ENCODE measurements at places on chromosomes 13 and 19.

DNA sequence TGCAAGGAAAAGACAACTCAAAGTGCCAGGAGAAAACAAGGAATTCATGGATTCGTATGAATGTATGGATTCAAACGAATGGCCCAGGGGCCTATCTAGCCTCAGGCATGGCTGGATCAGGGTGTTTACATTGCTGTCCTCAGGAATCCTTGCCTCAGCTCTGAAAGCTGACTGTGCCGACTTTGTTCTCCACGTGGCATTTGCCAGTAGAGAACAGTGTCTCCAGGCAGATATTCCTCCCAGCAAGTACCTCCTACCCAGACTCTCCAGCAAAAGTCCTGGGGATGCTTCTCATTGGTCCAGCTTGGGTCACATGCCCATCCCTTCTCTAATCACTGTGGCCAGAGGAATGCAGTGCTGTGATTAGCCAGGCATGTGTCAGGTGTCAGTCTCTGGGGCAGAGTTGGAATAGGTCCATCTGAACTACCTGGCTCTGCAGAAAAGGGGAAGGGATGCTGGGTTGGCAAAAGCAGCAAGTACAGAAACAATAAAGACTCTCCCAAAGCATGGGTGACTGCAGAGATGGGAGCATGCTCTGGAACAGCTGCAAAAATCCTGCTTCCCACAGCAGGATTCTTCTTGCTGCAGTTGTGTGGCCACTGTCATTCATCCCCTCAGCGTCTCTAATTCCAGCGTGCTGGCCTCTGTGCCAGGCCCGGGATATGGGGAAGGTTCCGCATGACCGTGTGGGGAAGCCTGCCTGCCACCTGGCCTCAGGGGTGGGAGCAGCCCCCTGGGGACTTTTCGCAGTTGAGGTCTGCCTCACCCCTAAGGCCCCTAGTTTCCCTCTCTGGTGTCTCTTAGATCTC is 30.0 kb downstream of the CCNE1 start:
- no peak for DNase-seq

DNA sequence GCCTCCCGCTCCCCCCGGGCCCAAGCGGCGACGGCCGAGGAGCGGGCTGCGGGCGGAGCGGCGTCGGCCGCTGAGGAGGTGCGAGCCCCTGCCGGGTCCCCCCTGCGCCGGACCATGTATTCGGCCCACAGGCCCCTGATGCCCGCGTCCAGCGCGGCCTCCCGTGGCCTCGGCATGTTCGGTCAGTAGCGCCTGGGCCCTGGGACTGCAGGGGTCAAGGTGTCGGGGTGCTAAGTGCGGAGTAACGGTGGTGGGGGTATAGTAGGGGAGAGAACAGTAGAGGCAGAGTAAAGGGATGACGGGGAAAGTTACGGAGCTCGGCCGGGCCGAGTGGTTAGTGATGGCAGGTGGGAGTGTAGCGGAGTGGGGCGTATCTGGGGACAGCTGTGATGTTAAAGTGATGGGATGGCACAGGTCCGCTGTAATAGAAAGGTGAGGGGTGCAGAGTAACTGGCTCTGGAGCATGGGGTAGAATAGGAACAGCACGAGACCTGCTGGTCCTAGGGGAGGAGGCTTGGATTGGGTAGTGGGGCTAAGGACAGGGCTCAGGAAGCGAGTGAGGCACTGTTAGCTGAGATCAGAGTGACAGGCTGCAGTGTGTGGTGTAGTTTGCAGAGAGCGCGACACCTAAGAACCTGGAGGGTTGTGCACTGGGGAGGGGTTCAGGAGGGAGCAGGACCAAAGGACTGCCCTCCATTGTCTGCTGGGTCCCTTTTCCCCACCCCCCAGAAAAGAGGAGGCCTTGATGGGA is 15.7 kb downstream of the CIC start:
- DNase-seq = peak; percentile 39

DNA sequence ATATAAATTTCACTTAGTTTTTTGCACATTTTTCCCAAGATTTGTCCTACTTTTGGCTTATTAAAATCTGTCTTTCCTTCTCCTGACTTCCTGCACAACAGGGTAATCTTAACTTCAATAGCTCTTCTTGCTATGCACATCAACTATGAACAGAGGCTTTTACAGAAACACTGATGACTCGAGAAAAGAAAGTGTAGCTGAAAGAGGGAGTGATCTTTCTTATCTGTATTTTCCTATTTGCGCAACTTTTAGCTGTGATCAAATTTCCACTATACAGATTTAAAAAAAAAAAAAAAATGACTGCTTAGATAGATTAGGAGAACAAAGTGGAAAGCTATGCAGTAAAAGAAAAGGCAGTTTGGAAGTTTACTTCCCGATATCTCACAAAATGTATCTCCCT is 406.9 kb downstream of the LIG4 start:
- no peak for DNase-seq

DNA sequence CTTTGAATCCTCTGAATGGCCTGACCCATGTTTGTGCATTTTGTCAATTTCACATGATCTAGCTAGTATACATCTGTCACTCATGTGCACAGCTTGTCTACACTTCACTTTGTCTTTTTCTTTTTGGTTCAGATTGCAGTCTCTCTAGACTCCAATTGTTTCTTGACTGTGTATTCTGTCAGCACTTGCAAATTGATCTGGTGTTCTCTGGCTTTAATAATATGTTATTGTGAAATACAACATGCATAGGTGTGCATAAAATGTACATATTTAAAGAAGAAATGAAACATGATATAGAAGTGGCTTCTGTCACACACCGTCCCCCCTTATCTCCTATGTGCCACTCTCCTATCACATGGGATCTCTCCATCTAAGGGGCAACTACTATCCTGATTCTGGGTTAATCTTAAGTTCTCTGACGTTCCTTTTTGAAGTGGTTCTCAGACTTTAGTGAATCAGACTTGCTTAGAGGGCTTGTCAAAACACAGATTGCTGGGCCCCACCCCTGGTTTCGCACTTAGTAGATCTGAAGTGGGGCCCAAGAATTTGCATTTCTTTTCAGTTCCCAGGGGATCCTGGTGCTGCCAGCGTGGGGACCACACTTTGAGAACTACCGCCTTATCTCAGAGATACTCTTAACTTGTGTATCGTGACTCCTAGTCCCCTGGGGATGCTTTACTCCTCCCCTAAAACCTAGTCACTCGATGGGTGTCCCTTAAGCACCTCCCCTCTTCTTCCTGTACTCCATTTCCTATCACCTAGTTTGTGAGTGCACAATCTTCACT is 5.8 kb downstream of the KRTDAP start:
- DNase-seq = no peak

DNA sequence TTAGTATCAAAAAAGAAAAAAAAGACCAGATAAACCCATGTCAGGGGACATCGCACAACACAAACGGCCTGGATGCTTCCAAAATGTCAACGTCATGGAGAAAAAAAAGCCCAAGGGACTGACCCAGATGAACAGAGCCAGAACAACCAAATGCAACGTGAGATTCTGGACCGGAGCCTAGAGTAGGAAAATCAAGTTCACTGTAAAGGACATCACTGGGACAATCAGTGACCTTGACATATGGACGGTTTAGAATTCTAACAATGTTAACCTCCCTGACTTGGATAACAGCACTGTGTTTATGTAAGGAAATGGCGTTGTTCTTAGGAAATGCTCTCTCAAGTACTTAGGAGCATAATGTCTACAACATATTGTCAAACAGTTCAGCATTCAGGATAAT is 15.1 kb upstream of the EMP3 start:
- no peak for DNase-seq

All from DND-41 (cell line).